ENCODE measurements at places on chromosomes 5 and 9. TPM values are rescaled to one million over a fixed set of nuclear protein-coding genes. Genes with fewer than 3 reads are reported as not detected.

CD74 gene
- total RNA-seq, result 771 TPM

EPB41L4B gene
- not detected for total RNA-seq

SLC27A6 gene
- not detected for total RNA-seq

SYK gene
- total RNA-seq, result 53.0 TPM

Measured in natural killer cell treated with Interleukin-12 subunit alpha and Interleukin-12 subunit beta and Interleukin-15 and Interleukin-18, amount 100 ng/mL, for 72 hours (primary cell).